ENCODE measurements at places on chromosomes 3 and 15. TPM values are rescaled to one million over a fixed set of nuclear protein-coding genes. Genes with fewer than 3 reads are reported as not detected.
A peak's percentile ranks its signal among the peaks of the same experiment; 100 is the strongest.

DNA sequence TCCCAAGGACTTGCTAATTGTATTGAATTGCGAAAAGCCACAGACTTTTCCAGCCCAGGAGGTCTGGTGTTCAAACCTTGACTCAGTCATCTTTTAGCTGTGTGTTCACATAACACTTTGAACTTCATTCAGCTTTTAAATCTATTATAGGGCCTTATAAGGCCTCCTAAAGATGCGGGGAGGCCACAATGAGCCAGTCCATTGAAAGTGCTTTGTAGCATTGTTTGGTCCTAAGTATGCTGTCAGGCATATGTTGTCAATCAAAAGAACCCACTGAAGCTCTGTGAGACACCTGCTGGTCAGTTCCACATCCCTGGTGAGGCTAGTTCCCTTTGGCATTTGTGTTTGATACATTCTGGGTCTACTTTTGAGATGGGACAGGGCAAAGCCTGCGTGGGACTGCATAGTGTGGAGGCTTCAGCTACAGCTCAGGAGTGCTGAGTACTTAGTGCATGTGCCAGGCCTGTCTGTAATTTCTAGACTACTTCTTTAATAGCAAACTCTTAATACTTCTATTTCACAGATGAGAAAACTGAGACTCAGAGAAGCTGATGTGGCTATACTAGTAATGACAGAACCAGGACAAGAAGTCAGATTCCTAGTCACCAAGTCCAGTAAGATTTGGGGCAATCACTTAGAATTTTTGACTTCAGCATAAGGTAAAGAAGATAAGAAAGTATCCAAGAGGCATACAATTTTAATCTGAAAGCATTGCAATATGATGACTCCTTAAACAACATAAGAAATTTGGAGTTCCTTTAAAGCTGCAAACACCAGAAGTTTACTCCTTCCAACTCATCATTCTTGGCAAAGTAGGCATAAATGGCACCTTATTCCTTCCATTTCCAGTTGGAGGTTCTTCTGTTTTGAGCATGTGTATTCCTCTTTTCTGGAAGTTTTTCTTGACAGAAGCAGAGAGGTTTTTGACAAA lies 213.0 kb downstream of the PDCD6IP start:
- DNase-seq, result no peak

DNA sequence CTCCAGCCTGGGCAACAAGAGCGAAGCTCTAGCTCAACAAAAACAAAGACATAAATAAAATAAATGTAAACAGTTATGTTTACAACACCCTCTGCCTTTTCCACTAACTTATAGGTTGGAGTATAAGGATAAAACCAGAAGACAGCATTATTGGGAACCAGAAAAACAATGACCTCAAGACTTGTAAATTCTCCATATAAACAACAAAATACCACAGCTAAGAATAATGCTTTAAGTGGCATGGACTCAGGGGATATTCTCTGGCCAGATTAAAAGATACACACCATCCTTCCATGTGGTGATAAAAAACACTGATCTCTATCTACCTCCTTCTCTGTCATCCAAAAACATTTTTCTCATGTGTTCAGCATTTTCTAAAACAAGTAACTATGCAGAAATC lies 500.6 kb downstream of the MAGI1 start:
- no peak for DNase-seq

DNA sequence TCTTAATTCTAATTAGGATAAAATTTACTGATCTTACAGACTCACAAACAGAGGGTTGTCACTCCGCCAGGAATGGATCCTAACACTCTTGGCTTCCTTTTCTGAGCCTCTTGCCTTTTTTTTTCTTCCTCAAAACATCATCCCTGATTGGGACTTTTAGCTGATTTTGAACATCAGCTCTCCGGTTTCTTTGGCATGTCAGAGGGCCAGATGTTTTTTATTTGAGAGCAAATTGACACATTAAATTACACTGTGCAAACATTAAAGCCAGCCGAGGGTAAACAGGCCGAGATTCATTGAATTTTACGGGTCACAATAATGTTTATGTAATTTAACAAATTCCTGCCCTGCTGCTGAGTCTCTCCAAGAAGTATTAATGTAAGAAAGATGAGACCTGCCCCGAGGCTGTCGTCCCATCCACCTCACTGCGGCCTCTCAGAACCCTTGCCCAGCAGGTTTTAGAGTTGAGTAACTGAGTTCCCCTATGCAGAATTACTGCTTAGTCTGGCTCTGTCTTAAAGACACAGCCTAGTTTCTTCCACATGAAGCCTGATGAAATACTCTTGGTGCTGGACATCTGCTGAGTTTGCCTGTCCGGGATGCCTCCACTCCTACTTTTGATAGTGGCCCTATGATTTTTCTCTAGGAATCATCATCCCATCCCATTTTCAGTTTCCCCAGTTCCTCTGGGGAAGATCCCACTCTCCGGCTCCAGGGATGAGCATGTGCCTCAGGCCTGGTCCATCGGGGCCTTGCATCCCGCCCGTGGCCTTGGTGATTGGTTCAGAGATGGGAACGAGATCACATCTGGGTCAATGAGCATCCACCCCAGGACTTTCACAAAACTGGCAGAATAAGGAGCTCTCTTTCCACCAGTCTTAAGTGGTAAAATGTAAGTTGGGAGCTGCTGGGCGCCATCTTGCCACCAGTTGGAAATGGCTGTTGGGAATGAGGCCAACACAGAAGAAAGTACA lies 226.6 kb upstream of the TLE3 start:
- DNase-seq, result peak; percentile 95

DNA sequence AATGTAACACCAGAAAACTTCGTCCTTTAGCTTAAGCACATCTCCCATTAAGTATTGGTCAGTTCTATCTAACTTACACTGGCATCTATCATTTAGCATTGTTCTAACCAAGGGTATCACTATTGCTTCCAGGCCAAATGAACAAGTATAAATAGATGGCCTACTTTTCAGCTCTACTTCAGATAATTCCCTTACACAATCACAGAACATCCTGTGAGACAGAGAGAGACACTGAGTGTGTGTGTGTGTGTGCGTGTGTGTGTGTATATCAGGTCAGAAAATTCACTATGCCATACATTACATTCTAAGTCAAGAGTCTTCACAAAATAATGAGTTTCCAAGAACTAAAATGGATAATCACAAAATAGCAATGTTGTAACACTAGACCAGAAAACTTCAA lies 39.1 kb downstream of the SCAPER start:
- no peak for DNase-seq

DNA sequence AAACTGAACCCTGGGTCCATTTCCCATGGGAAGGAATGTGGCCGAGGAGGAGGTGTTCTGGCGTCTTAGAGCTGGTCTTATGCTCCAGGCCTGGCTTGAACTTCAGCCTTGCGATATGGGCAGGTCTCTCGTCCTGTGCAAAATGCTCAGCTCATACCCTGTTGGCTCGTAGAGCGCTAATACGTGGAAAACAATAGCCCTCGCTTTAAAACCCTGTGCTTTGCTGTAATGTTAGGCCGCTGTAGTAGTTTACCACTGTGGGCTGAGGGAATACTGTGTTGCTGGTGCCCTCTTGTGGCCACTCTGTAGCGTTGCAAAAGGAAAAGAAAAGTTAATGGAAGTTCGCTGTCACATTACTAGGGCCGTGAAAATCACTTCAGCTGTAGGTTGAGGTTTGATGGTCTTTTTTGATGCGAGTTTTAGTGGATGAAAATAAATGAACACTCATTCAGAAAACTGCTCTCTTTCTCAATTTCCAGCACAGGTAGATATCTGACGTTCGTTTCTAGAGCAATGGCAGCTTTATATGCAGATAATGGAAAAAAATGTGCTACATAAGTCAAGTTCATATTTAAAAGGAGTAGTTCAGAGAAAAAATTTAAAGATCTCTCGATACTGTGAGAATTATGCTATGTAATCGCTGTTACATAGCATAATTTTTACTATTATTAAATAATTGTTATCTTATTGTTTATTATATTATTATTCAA lies 92.9 kb downstream of the MCTP2 start:
- DNase-seq, result peak; percentile 76

Gene PEX5L
- total RNA-seq, result not detected

Measured in muscle of leg (tissue), 16 donors.